ENCODE measurements at places on chromosomes 7 and 10.

GRCh38 chr7:30255064-30255769 lies 29.2 kb upstream of the ZNRF2 start:
- DNase-seq: no peak

DNA sequence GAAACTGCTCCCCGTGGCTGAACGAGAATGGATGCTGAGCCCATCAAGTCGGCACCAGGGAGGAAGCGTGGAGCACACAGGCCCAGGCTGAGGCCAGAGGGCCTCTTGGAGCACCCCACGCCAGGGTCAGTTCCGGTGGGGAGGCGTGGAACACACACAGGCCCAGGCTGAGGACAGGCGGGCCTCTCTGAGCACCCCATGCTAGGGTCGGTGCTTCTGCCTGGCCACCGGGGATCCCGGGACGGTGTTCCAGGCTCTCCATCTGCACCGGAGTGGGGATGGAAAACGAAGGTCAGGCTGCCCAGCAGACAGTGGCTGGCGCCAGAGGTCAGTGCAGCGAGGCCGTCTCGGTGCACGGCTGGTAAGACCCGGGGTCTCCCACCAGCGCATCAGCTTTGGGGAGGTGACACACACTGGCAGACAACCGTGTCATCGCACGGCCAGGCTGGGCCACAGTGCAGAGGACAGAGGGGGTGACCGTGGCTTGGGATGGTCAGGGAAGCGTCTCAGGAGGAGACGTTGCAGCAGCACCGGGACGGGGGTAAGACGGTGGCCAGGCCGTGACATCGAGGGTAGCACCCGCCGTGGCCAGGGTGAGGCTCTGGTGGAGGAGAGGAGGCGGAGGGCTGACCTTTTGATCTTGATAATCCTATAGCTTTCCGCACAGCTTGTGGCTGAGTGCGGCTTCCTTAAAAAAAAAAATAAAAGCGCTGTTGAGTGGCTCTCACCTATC lies 203.9 kb downstream of the ELFN1 start:
- DNase-seq: no peak

- DNase-seq: no peak
Measured at GRCh38 chr10:127344346-127344745, 148.0 kb upstream of the INSYN2A start.

DNA sequence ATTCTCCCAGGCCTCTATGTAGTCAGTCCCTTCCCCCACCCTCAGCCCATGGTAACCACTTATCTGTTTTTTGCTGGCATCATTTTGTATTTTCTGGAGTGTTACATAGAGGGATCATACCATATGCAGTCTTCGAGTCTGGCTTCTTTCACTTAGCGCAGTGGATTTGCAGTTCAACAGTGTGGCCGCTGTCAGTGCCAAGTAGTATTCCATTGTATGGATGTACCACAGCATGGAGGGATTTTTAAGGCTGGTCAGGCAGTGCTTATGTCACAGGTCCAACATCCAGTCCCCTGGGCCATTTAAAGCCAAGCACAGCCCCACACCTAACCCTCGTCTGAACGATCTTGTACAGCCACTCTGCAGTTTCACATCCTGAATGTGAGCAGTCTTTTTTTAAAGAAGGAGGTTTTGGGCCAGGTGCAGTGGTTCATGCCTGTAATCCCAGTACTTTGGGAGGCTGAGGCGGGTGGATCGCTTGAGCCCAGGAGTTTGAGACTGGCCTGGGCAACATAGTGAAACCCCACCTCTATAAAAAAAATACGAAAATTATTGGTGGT lies 121.8 kb downstream of the CUX1 start:
- no peak for DNase-seq
